Activated naive CD4-positive, alpha-beta T cell treated with anti-CD3 and anti-CD28 coated beads for 36 hours (primary cell): ENCODE measurements at places on chromosomes 5 and 9.

- DNase-seq = no peak
Measured at GRCh38 chr5:172437445-172438318, 16.6 kb downstream of the SH3PXD2B start.

DNA sequence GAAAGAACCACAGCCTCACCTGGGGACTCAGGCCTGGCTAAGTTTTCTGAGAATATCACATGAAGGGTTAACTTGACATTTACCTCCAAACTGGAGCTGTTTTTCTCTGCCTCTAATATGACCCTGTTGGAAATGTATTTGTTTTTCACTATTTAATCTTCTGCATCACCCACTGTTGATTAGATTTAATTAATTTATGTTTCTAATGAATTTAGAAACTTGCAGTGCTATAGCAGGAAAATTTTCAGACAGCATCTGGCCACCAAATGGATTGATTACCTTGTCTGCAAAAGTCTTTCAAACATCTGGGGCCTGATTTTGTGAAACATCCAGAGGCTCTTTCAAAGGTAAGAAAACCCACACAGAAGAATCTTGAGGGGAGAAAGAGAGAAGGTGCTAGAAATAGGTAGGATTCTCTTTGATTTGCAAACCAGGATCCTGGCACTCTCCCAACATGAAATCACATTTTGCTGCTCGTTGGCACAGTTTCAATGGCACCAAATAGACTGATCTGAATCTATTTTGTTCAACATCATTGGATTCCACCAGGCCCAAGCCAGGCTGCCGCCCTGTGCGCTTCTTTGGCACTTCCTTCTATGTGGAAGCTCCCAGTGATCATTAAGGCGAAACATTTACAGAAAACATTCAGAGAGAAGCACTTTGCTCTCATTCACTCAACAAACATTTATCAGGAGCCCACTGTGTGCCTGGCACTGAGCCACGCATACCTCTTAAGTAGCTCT, 157.3 kb downstream of the PPP2R2B start:
- DNase-seq = no peak

DNA sequence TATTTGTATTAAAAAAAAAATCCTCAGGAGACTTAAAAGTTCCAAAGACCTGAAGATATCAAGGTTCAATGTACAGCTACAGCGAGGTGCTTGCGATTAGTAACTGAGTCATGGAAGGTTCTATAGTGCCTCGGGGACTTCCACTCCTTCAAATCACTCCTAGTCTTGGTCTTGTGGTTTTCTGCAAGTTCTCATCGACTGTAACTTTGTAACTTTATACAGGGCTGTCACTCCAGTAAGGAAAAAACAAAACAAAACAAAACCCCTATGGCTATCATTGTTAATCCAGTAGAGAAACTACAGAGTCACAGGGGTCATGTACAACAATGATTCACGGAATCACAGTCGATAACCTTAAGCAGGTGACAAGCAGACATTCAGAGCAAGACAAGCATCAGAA, 39.8 kb upstream of the SELENOP start:
- DNase-seq = no peak

GRCh38 chr9:134526584-134527477, 114.8 kb upstream of the COL5A1 start:
- DNase-seq = no peak

DNA sequence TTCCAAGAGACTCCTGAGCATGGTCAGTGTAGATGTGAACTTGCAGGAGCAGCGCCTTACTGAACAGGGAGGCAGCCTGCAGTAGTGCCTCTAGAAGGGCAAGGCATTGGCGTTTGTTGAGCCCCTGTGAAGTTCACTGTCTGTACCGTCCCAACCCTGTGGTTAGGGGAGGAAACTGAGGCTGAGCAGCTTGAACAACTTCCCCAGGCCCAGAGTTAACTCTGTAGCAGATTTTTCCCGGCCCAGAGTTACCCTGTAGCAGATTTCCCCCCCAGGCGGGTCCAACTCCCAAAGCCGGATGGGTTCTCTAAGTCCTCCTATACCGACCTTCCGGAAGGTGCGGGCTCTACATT, 9.6 kb downstream of the LMX1B start:
- no peak for DNase-seq

GRCh38 chr5:168408561-168409305, 77.5 kb upstream of the RARS1 start:
- no peak for DNase-seq

DNA sequence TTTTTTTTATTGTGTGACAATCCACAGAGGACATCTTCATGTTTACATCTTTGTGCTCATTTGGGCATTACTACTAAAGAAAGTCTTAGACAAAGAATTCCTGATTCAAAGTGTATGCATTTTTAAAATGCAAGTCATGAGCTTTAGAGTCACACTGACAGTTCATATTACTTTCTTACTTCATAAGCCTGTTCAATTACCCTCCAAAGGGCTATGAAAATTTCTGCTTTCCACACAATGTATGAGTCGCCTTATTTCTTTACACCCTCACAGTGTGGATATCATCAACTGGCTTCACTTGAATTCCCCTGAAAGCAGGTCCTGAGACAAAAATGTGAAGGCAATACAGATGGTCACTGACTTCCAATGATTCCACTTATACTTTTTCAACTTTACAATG, 280.4 kb upstream of the PTGER4 start:
- no peak for DNase-seq

DNA sequence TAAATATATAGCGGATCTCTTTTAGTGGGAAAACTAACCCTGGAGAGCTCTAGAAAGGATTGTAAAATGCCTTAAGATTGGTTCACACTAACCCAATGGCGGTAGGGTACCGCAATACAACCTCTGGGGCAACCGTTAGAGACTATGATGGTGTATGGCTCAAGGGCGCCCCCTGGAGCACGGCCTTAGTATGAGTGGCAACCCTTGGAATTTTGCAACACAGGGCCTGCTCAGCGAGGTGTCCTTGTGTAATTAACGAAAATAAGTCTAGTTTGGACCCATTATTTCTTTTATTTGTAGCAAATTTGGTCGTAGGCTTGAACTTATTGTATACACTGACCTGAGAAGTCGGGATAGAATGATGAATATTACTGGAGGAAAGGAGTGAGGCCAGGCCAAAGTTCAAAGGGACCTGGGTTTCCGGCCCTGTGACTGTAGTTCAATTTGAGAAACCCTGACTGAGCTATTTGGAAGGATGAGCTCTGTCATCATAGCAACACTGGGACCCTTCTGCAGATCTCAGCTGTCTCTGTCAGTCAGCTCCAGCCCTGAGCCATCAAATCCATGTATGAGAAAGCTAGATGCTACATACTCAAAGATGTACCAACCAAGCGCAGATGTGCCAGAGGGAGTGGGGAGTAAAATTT, 54.8 kb downstream of the CAMK4 start:
- peak; percentile 96 for DNase-seq

DNA sequence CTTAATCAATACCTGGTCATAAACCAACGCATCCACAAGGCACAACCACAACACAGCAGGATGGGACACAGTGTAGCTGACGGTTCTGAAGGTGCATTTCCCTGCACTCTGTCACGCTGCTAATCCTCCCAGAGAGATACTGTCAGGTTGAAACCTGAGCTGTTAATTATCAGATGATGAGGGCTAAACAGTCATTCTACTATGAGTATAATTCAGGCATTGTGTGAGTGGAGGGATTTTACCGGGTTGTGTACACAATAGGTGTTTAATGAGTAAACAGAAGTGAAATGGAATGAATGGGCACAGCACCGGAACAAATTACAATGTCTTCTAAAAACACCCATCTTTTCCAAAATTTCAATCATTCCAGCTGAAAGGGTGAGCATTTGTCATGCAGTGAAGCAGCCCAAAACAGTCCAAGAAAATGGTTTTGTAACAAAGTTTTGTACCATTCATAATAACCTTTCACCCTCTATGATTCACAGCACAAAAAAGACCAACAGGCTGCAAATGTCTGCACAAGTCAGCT, 71.5 kb downstream of the ABCA1 start:
- no peak for DNase-seq

DNA sequence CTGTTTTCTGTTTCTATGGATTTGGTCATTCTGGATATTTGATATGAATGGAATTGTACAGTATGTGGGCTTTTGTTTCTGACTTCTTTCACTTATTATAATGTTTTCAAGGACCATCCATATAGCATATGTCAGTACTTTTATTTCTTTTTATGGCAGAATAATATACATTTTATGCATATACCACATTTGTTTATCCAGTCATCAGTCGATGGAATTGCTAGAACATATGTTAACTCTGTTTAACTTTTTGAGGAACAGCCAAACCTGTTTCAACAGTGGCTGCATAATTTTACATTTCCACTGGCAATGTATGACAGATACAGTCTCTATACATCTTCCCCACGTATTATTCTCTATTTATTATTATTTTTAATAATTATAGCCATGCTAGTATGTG, 131.6 kb downstream of the PARP8 start:
- DNase-seq = no peak

GRCh38 chr5:112419164-112419985, at the start of gene EPB41L4A:
EPB41L4A (minus strand) TSS chr5:112419277; CDS start chr5:112419039, 238 bp downstream.
- peak; percentile 7 for DNase-seq

- DNase-seq = no peak
Measured at GRCh38 chr9:107274096-107274495, 9.0 kb upstream of the RAD23B start.

DNA sequence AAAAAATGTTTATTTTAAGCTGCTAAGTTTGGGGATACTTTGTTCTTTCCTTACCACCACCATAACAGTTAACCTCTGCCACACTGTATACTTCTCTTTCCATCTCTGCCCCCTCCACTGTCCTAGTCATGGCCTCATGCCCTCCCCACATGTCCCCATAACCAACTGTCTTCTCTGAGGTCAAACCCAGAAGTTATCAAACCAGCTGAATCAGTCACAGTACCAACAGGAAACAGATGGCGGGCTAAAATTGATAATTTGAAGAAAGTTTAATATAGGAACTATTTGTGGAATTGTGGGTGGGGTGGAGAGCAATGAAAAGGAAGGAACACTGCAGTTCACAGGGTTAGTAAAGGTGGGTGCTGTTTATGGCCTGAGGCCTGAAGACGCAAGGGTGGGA, 5.7 kb upstream of the DCTN4 start:
- no peak for DNase-seq

DNA sequence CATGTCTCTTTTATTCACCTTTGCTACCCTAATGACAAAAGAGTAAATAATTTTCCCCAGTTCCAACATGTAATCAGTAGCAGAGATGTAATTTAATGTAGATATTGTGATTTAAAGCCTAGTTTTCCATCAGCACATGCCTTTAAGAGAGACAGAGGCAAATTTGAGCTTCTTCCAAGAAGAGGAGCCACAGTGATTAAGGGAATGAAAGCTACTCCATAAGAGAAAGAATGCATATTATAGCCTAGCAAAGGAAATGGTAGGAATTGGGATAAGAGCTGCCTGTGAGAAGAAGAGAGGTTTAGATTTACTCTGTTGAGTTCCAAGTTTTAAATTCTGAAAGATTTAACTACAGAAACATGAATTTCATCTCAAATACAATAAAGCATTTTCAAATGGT, 591.0 kb upstream of the DMAC1 start:
- no peak for DNase-seq

- DNase-seq = no peak
Measured at GRCh38 chr9:107994648-107995047, 505.1 kb upstream of the KLF4 start.

DNA sequence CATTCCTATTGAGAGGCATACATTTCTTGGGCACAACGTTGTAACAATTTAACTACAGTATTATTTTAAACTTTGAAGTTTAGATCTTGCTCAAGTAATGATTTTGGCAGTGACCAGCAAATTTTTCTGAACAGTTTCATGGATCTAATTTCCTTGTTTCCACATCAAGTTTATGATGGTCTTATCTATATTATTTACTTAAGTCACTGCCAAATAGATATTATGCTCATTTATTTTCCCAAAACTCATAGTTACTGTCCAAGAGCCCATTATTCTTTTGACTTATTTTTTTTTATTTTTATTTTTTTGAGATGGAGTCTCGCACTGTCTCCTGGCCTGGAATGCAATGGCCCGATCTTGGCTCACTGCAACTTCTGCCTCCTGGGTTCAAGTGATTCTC, 86.5 kb upstream of the TLE4 start:
- no peak for DNase-seq

DNA sequence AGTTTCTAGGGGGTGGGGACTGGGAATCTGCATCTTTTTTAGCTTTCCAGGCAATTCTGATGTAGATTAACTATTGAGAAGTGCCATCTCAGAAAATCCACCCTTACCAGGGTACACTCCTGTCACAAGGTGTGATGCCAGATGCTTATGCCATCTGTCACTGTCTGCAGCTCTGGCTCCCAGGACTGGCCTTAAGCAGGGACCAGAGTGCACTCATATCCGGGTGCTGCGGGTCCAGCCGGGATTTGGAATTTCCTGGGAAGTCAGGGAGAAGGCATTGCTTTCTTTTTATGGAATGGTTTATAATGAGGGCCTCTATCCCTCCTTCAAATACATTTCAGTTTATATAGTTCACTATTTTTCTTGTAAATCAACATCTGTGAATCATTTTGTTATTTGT, 92.6 kb downstream of the TMEM174 start:
- DNase-seq = no peak

- no peak for DNase-seq
Measured at GRCh38 chr9:129558551-129559505, 62.1 kb downstream of the C9orf50 start.

DNA sequence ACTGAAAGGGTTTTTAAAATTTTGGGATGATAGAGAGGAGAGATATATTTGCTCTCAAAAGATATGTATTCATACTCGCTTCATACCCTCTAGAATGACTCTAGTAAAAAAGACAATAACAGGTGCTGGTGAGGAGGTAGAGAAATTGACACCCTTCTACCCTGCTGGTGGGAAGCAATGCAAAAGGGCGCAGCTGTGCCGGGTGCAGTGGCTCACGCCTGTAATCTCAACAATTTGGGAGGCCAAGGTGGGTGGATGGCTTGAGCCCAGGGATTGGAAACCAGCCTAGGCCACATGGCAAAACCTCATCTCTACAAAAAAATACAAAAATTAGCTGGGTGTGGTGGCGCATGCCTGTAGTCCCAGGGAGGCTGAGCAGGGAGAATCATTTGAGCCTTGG, 33.9 kb upstream of the NXNL2 start:
- DNase-seq = no peak

DNA sequence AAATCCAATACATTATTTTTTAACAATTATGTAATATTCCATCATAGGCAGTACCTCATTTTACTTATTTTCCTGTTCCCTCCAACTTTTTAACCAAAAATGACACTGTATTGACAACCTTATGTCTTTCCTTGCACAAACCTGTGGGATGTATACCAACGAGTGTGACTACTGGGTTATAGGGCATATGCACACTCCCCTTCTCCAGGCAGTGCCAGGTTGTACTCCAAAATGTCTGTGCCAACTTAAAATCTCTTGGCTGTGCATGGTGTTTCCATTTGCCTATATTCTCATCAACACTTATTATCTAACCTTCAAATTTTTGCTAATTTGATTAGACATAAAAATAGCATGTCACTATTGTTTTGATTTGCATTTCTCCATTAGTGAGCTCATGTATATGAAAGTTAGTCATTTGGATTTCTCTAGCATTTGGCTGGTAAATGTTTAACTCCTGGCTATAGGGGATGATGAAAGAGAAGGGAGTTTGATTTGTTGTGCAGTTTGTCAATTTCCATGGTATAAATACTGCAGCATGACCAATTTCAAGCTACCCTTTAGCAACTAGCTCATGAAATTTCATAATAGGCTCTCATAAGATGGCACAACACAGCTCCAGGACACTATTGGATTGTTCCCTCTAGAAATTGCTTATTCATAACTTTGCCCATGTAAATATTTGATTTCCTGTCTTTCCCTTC, 129.9 kb downstream of the BAAT start:
- no peak for DNase-seq
